ENCODE measurements at places on chromosomes 11 and 22.

DNA sequence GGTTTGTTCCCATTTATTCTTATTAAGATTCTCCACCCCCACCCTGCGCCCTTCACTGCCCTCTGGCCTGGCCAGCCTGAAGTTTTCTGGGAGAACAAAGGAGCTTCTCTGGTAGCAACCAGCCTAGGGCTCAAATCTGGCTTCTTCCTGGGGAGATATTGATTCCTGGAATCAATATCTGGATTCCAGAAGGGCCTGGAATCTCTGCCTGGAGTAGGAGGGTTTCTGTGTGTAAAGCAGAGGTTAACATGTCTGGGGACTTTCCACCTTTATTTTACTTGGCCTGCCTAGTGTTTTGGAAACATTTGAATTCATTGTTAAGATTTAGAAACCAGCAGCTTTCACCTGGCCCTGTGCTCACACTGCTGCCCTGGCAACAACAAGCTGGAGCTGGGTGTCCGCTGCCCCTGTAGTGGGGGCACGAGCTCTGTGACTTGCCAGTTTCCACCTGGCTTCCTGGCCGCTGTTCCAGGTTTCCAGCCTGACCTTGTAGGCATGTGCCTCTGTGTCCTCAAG lies 5.5 kb downstream of the C11orf91 start:
- DNase-seq: no peak

- DNase-seq: peak; percentile 83
These were observed 25.0 kb downstream of the SWAP70 start for GRCh38 chr11:9688716-9689511.

- DNase-seq: peak; percentile 32
These were observed at the start of gene APOC3 for GRCh38 chr11:116829525-116830183. Gene APOC3, plus strand, starts transcription at chr11:116829907. Its CDS starts 676 bp downstream, at chr11:116830583.

- DNase-seq: no peak
These were observed 153.1 kb downstream of the BRD1 start for GRCh38 chr22:49674479-49675050.

GRCh38 chr11:92449222-92449621 lies 224.6 kb downstream of the FAT3 start:
- no peak for DNase-seq

GRCh38 chr11:28903716-28904115 lies 795.5 kb downstream of the METTL15 start:
- no peak for DNase-seq
